ENCODE measurements at places on chromosomes 4 and X.

- no peak for DNase-seq
Measured at GRCh38 chr4:87805971-87806370, 6.6 kb downstream of the IBSP start.

DNA sequence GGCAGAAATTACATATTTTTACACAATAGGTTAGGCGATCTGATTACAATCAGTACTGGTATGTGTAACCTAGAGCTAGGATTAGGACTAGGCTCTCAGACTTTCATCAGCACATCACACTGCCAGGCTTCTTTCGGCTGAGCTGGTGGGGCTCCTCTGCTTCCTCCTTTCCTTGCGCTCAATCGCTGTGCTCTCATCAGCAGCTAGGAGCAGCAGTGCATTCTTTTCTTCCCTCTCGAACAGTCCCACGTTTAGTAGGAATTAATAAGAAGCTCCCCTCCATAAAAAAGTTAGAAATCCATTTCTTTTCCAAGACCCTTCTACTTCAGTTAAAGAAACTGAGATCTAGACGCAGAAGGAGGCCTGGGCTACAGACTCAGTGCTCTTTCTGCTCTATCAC lies 350.4 kb downstream of the SPRY1 start:
- no peak for DNase-seq

DNA sequence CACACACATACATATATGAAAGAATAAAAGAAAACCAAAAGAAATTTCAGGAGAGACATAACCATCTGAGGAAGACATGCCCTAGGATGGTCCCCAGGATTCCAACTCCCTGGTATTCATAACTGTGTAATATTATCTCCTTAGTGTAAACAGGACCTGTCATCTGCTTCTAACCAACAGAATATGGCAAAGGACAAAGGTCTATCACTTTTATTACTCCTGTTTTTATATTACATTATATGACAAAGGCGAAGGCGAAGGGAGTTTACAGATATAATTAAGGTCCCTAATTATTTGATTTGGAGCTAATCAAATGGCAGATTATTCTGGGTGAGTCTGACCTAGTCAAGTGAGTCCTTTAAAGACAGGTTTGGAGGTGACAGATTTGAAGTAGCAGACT lies 155.1 kb downstream of the MID1 start:
- no peak for DNase-seq

DNA sequence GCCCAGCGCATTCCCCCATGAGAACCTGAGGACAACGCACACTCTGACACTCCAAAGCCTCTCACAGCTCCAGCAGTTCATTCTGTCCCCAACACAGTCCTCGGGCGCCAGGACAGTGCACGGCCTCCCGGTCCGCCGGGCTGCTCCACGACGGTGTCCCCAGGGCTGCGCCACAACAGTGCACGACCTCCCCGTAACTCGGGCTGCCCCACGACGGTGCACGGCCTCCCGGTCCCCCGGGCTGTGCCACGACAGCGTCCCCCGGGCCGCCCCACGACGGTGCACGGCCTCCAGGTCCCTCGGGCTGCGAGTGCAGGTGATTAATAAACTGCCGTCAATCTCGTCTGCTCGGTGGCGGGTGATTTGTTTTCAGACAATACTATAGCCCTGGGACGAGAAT lies 585.1 kb upstream of the FRG1 start:
- no peak for DNase-seq

GRCh38 chr4:30117433-30117832 lies 602.7 kb upstream of the PCDH7 start:
- DNase-seq = no peak

- DNase-seq = peak; percentile 73
Measured at GRCh38 chrX:1212532-1212931, at the start of gene CRLF2. TSS of gene CRLF2 (minus strand) at chrX:1212649. CDS start at chrX:1212634, 15 bp downstream.

GRCh38 chr4:111959222-111959621 lies 186.0 kb upstream of the FAM241A start:
- no peak for DNase-seq

GRCh38 chr4:183264614-183265013 lies 55.5 kb downstream of the CLDN22 start:
- no peak for DNase-seq

GRCh38 chr4:155999725-156000124 lies 46.1 kb upstream of the CTSO start:
- no peak for DNase-seq

- DNase-seq = no peak
Measured at GRCh38 chr4:188023682-188024081, 28.1 kb downstream of the ZFP42 start.

DNA sequence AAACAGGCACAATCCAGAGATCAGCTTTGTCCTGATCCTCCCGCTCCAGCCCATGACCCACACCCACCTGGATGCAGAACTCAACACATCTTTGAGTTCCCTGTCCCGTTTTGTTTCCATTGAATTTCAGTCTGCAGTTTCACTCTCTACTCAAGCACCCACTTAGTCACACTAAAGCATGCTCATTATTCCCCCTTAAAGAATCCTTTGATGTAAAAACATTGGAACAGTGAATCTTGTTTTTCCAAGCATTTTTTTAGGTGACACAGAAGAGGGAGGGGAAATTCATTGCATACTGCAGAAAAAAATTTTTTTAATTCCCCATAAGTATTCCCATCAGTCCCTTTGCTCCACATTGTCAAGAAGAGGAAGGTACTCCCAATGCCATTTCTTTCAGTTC lies 249.7 kb upstream of the TTC29 start:
- DNase-seq = no peak

DNA sequence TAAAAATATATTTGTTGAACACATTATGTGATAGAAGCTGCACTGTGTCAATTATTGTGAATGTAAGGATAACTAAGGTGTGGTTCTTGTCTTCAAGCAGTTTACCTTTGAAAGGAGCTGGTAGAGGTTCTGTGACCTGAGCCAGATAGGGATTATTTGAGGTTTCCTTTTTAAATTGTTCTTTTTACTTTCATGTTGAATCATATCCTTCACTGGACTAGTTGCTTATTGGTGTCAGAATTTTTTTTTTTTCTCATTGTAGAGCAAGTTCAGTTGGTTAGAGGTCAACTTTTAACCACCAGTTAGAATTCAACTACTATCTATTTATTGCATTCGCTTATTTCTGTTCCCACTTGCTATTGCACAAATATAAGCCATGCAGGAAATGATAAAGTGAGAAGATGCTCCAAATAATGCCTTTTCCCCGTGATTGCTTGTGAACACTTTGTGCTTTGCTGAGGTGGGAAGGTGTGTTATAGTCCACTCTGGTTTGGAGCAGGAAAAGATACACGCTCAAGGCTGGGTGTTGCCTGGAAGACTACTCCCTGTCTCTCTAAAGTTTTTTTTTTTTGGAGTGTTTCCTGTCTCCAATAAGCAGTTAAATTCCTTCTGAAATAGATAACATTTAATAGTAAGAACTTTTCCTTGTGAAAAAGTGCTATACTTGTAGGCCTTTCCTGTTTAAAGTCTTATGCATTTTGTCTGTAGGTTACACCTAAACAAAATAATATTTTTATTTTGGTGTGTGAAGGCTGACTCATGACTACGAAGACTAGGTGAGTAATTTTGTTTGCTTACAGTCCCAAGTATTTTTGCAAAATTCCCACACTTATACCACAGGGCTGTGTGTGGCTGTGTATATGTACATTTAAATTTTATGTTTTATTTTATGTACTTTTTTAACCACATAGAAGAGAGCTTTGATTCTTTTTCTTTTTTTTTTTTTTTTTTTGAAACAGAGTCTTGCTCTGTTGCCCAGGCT lies 83.8 kb upstream of the LCORL start:
- peak; percentile 1 for DNase-seq

GRCh38 chr4:85391589-85392410 lies 83.2 kb upstream of the ARHGAP24 start:
- DNase-seq = peak; percentile 23

- DNase-seq = no peak
Measured at GRCh38 chr4:136750897-136751296, 781.4 kb downstream of the PCDH18 start.

- no peak for DNase-seq
Measured at GRCh38 chr4:25609976-25610375, 45.7 kb upstream of the SLC34A2 start.

- DNase-seq = no peak
Measured at GRCh38 chr4:126533146-126533805, 1099.5 kb upstream of the INTU start.

GRCh38 chrX:20217271-20217670 lies 49.4 kb downstream of the RPS6KA3 start:
- DNase-seq = no peak

GRCh38 chr4:98950925-98951324 lies 22.0 kb upstream of the EIF4E start:
- DNase-seq = no peak

GRCh38 chr4:126358041-126358440 lies 1043.3 kb downstream of the FAT4 start:
- DNase-seq = no peak

DNA sequence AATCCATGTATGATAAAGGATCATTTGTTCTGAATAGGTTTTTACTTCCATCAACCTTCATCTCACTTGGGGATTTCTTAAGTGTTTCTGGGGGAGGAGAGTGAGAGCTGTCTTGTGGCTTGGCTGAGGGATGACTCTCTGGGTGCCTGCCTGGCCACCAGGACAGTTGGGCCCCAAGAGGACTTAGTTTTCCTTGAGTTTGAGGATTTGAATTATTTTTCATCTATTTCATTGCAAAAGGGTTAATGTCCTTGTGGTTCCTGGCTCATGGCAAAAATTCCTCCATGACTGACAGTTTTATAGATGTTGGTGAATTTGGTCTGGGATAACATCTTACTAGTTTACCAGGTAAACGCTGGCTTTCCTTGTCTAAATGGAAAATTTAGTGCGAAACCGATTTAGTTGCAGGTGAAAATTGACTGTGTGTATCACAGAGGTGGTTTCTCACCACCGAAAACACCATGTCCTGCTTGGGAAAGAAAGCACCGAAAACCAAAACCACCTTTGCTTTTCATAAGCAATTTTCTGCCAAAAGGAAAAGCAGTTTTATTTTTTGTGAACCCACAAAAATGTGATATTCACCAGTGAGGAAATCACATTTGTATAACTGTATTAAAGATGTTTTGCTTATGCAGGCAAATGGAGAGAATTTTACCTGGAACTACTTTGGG lies 331.3 kb upstream of the SFRP2 start:
- no peak for DNase-seq

DNA sequence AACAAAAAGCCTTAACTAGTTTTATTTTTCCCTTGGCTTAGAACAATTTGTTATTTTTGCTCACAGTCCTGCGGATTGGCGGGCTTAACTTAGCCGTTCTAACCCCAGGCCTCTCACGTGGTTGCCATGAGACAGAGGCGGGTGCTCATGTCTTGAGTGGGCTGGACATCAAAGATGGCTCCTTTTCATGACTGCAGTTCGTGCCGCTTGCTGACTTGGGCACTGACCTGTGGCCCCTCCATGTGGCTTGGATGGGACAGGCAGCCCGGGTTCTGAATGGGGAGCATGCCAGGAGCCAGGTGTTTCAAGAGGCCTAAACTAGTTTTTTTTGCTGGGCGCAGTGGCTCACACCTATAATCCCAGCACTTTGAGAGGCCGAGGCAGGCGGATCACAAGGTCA lies 40.7 kb downstream of the CDS1 start:
- no peak for DNase-seq

- DNase-seq = no peak
Measured at GRCh38 chr4:184100297-184100885, 117.3 kb downstream of the ENPP6 start.

- DNase-seq = no peak
Measured at GRCh38 chrX:43666311-43666912, 10.3 kb downstream of the MAOA start.

GRCh38 chr4:77158487-77158861 lies 1.5 kb downstream of the CCNG2 start:
- DNase-seq = no peak

GRCh38 chr4:84809946-84810345 lies 156.5 kb downstream of the WDFY3 start:
- no peak for DNase-seq

DNA sequence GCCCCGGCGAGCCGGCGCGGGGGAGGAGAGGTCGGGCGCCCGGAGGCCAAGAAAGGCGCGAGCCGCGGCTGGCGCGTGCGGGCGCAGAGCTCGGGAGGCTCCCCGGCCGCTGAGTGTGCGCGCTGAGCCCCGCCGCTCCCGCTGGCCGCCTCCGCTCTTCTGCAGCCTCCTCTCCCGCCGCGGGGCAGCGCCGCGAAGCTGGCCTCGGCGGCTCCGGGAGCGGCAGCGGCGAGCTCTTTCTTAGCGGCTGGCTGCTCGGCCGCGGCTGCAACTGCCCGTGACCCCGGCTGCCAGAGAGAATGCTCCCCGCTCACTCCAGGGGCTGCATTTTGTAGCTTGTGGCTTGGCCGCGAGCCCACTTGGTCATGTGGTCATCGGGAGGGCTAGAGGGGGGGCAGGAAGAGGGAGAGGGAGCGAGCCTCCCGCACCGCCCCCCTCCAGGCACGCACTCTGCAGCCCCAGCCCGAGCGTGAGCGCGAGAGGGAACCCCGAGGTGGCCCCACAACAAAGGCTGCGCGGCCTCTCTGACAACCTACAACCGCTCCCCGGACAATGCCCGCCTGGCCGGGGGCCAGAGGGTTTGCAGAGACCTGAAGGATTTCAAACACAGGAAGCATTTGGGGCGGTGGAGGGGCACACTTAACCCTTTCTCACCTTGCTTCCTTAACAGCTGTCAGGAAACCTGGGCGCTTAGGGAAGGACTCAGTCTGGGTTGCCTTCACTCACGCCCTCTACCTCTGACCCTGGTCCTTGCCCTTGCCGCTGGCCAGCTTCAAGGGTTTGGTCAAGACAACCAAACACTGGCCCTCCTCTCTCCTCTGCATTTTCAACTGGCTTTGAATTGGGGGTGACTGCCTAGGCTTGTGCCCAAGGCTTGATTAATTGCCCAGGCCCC lies at the start of gene APLN:
TSS of gene APLN (minus strand) at position 305 of the 895 bp plus-strand sequence. CDS start 326 bp downstream, outside the sequence.
- no peak for DNase-seq

GRCh38 chrX:41382714-41383645 lies 49.0 kb downstream of the DDX3X start:
- no peak for DNase-seq

DNA sequence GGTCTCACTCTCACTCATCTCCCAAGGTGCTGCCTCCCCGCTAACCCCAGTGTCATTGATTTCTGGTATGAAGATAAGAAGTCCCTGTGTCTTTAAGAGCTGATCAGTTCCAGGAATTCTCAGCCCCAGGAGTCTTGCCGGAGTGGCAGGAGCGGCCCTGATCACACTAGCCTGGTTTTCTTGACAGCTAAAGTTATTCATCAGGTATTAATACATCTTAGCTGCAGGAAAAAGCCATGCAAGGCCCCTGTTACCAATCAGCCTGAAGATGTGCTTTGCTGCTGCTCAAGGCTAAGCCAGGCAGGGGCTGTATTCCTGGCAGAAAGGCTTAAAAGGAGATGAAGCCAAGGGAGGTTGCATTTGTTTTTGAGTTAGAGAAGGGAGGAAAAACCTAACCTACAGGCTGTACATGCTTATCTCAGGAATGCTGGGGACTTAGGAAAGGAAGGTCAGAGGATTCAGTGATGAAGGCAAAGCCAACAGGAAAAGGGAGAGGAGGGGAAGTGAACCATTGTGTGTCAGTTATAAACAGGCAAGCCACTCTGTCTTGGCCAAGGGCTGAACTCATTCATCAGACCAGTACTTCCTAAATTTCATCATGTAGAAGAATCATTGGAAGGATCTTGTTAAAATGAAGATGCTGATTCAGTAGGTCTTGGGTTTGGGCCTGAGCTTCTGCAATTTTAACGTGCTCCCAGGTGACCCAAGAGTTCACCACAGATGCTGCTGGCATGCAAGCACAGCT lies 8.6 kb downstream of the SRPX start:
- no peak for DNase-seq

Data from GM06990 (cell line).